Activated T-helper 9 cell treated with anti-CD3 and anti-CD28 coated beads, Interleukin-2, amount 50 U/mL, for 16 hours (primary cell): ENCODE measurements at places on chromosomes 11 and 22.

DNA sequence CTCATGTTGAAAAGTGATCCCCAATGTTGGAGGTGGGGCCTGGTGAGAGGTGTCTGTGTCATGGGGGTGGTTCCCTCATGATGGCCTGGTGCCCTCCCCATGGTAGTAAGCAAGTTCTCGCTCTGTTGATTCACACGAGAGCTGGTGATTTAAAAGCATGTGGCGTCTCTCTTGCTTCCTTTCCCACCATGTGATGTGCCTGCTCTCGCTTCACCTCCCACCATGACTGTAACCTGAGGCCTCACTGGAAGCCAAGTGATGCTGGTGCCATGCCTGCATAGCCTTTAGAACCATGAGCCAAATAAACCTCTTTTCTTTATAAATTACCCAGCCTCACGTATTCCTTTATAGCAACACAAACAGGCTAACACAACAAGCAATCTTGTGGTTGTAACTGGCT is 52.4 kb downstream of the VSIG10L2 start:
- DNase-seq, result no peak

DNA sequence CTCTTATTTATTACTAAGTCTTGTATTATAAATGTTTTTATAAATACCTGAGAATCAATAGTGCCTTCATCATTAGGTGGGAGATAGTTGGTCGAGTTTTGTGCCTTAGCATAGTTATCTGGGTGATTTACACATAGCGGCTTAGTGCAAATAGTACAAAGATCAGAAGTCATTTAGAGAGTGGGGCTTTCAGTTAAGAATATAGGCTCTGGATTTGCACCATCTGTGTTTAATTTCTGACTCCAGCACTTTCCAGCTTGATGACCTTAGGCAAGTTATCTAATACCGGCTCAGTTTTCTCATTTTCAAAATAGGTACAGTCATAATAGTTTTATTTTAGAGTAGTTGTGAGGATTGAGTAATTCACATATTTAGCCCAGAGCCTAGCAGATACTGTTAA is 26.4 kb downstream of the PDE3B start:
- no peak for DNase-seq

GRCh38 chr11:76765863-76766350 is 17.2 kb upstream of the TSKU start:
- DNase-seq, result no peak

DNA sequence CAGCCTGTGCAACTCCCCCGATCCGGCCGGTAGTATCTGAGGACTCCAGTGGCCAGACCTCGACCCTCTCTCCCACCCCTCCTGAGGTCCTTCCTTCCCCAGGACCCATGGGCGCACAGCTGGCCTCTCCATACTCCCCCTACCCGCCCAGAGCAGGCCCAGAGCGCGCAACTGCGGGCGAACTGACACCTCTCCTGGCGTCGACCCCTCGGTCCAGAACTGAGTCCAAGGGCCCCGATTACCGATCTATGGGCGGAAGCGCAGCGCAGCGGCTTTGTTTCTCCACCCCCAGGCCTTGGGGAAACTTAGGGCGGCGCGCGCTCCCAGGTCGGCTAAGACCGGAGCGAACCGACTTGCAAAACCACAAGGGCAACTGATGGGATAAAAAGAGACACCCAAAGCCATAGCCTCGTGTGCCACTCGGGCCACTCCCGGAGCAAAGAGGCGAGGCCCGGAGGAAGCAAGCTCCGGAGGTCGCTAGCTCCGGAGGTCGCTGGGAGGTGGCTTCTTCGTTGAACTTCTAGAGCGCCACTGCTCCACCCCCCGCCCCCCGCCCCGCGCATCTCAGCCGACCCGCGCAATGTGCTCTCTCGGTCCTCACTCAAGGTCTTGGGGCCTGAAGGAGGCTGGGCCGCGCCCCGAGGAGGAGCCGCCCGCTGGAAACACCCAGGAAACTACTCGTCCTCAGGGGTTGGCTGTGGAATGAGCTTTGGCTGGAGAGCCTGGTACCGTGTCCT is 9.8 kb upstream of the ALX4 start:
- no peak for DNase-seq

DNA sequence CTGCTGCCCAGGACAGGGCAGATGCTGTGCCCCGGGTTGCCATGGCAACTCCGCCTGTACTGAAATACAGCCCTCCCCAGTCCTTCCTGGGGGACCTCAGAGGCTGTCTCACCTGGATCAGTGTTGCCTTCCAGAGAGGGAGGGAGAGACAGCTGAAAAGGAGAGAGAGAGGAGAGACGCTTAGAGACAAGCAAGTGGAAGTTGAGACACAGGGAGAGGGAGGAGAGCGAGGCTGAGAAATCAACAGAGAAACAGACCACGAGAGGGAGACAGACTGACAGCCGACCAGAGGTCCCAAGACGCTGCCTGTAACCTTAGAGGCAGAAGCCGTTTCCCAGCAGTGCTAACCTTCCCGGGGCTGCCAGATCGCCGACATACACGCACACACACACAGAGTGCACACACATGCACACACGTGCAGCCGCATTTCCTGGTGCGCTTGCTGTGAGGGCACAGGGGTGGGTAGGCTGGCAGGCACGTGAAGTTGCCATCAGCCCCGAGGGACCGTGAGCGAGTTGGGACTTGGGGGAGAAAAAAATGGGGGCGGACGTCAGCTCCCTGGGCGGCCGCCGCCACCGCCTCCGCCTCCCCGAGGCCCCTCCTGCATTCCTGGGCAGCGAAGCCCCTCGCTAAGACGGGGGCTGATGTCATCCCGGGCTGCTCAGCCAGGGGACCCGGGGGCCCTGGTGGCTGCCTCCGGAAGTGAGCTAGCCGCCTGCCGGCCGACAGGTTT is 88.6 kb upstream of the CRYBB3 start:
- DNase-seq, result peak; percentile 13

DNA sequence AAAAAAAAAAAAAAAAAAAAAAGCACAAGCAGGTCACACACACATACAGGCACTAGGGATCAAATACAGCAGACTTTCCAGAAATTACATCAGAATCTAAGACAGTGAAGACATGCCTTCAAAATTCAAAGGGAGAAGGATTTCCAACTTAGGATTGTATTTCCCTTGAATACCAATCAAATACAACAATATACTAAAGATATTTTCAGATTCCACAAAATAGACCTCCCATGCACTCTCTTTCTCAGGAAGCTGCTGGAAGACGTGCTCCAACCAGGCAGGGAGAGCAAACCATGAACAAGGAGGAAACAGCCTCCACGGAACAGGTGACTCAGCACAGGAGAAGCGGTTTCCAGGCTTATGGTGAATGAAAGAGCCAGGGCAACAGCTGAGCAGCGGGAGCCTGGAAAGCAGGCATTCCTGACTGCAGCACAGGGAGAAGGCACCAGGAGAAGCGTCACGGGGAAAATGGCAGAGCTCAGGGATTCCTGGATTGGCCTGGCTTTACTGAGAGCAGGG is 32.0 kb downstream of the TMEM184B start:
- no peak for DNase-seq

GRCh38 chr11:2713094-2713493 is 13.3 kb upstream of the KCNQ1OT1 start:
- DNase-seq, result no peak

GRCh38 chr22:17882727-17883126 is 108.5 kb upstream of the BID start:
- no peak for DNase-seq

- DNase-seq, result no peak
These were observed 2.2 kb downstream of the TNNT3 start for GRCh38 chr11:1921574-1922141.

DNA sequence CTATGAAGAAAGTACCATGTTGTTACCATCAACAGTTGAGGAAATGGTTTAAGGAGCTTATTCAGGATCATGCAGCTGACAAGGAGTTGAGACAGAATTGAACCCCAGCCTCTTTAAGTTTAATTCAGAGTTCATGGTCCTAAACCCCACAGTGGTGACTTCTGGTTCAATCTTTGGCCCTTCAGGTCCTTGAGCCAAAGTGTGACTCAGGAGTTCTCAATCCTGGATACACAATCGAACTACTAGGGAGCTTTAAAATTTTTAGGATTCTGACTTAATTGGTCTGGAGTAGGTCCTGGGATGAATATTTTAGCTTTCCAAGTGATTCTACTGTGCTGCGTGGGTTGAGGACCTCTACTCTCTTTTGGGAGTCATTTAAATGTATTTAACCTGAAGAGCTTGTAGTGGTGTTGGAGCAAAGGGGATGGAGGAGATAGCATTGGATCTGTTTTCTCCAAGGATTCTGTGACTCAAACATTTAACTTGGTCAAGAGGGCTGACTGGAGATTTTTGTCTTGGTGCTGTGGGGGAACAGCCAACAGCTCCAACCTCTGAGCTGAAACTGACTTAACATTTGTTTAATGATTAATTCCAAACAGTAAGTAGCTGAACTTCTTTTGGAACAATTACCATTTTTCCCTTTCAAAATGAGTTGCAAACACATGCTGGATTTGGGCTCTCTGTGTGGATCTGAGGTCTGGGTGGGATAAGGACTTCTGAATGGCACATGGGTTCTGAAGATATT is 80.1 kb downstream of the INSC start:
- DNase-seq, result no peak

GRCh38 chr22:44393066-44393465 is 80.3 kb upstream of the SHISAL1 start:
- DNase-seq, result no peak

- DNase-seq, result no peak
These were observed 5.5 kb upstream of the DUSP18 start for GRCh38 chr22:30673136-30673535.

DNA sequence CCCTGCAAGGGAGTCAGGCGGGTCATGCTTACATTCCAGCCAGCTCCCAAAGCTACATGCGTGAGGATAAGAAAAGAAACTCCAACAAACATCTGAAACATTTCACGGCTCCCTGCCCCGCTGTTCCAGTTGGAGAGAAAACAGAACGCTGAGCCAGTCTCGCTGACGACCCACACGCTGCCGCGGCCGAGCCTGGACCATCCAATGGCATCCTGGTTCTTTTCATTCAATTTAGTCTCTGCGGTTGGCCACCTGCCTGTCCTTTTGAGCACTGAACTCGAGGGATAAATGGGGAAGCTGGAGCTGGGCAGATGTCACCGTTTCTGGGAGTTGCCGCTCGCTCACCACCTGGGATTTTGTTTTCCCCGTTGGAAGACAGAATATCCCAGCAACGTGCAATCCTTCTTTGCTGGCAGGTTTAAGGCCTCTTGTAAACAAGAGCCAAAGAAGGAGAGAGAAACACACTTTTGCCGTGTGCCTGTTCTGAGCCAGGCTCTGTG is 45.3 kb upstream of the SHISAL1 start:
- DNase-seq, result no peak

GRCh38 chr11:2593393-2593950 is 106.3 kb downstream of the KCNQ1OT1 start:
- DNase-seq, result no peak

DNA sequence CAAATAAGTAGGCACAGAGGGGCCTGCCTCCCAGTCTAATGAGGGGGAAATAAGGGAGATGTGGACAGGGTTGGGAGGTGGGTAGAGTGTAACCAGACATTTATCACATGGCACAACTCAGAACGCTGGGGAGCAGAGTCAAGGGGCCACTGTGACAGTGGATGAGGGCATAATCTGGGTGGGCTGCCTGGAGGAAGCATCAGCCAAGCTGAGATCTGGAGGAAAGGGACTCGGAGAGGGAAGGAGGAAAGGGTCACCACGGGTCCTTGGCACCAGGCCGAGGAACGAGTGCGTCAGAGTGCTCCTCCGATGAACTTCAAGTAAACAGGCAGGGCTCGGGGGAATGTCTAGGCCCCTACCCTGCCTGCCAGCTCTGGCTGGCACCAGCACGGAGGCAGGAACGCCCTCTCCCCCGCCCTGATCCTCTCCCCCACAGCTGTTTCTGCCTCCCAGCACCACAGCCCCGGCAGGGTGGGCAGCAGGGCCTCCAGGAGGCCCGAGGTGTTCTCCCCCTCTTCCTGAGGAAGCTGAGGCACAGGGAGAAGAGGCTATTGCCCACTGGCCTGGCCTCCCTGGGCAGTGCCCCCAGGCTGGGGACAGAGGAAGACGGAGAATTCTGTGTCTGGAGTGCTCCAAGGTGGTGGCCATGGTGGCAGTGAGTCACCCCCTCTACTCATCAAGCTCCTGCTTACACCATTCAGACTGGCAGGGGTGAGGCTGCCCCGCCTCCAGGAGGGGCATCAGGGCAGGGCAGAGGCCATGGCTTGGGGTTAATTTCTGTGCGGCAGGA is 4.2 kb downstream of the ALDH3B1 start:
- DNase-seq, result no peak

DNA sequence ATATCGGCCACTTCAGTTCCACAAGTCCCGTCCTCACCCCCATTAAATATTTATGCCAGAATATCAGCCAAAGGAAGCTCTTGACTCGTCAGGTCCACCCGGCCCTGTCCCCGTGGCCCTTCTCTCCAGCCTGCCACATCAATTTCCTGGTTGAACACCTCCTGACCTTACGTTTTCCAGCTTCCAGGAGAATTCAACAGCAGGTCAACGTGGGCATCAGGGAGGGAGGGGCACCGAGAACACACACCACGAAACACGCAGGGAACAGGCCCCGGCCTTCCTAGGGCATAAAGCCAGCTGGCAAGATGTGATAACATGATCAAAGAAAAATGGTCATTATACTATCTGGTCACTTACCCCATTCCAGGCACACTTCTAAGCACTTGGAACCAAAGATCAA is 15.3 kb downstream of the SULT4A1 start:
- no peak for DNase-seq

DNA sequence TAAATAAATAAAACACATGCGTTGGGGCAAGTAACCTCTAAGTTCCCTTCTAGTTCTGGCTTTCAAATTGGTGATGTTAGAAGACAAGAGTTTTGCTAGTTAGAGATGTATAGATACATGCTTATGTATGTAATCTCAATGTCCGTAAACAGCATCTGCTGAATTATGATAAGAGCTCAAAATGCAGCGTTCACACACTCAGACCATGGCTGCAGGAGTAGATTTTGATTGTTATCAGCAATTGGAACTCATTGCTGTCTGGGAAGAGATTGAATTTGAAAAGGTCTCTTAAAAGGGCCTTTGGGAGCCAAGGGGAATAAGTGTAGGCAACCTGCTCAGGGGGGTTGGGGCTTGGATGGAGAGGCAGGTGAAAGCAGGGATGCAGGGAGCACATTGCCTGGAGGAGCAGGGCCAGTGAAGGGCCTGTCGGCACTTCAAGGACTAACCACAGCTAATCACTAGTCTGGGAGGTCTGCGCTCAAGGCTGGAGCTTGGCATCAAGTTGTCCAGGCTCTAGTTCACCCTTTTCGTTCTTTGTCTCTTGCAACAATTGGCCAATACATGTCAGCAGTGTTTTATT is 2.7 kb upstream of the RAG1 start:
- no peak for DNase-seq

DNA sequence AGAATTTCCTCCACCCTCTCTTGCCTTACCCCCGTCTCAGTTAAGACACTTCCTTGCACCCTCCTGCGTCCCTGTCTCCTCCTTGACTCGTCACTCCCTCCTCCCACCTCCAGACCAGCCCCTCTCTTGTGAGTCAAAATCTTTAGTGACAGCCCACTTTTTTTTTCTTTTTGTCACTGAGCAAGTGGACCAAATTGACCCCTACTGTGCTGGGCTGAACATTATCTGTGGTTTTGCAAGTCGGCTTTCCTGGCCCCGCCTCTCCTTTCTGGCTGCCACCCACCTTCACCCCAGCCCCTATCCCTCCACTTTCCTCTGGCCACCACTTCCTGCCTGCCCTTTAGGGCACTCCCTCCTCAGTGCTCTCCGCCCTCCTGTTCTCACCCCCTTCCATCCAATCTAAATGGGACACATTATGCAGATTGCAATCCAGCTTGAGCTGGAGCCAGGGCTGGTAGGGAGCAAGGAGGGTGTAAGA is at the start of gene APLNR:
TSS of gene APLNR (minus strand) at position 47 of the 478 bp plus-strand sequence. CDS start 246 bp downstream, outside the sequence.
- DNase-seq, result no peak

GRCh38 chr22:35642305-35642741 is 5.9 kb upstream of the APOL6 start:
- no peak for DNase-seq
